T-helper 22 cell (primary cell): ENCODE measurements at places on chromosomes 5 and 9.

DNA sequence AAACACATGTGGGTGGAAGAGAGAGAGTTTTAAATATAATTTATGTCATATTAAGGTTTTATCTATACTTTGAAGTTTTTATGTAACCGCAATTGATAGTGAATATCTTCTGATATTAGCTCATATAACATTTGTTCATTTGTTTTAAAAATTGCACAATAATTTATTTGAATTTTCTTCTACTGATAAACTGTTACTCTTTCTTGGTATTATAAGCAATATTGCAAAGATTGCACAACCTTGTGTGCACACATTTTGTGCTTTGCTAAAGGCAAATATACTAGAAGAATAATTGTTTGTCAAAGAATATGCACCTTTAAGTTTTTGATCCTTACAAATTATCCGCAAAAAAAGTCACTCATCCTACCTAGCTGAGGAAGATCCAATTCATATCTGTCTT lies 275.7 kb downstream of the TLR4 start:
- DNase-seq: no peak

DNA sequence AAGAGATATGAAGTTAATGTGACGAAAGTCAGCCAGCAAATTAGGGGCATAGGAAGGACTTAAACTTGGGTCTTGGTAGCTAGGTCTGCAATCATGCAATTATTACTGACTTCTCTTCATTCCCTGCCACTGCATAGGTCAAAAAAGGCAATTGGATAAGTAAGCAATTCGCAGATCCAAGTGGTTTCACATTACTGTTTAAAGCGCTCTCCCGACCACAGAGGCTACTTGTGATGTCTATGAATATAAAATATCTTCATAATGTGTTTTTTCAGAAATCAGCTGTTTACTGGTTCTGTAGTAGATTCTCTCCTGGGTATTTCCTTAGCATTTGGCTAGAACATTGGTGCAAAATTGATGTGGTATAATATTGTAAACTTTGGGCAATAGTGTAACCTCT lies 174.7 kb upstream of the PTGER4 start:
- DNase-seq: no peak

DNA sequence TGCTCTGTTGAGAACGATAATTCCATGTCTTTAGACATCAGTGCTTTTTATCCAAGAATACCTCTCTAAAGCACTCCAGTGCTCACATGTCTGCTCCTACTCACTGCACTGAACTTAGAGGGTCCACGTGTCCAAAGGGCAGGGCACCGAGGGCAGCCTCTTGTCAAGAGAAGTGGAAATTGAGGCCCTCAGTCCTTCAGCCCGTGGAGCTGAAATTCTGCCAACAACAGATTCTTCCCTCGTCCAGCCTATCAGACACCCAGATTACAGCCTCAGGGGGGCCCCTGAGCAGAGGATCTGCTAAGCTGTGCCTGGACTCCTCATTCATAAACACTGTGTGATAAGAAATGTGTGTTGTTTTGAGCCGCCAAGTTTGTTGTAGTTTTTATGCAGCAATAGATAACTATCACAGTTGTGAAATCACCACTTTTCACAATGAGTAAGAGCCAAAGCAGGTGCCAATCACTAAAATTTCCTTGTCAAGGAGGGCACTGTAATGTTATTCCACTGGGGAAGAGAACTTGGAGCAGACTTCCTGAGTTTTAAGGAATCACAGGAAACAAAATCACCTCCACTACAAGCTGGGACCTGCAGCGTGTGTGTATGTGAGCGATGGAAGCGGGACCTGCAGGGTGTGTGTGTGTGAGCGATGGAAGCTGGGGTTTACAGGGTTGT lies 58.8 kb upstream of the IGFBPL1 start:
- no peak for DNase-seq

DNA sequence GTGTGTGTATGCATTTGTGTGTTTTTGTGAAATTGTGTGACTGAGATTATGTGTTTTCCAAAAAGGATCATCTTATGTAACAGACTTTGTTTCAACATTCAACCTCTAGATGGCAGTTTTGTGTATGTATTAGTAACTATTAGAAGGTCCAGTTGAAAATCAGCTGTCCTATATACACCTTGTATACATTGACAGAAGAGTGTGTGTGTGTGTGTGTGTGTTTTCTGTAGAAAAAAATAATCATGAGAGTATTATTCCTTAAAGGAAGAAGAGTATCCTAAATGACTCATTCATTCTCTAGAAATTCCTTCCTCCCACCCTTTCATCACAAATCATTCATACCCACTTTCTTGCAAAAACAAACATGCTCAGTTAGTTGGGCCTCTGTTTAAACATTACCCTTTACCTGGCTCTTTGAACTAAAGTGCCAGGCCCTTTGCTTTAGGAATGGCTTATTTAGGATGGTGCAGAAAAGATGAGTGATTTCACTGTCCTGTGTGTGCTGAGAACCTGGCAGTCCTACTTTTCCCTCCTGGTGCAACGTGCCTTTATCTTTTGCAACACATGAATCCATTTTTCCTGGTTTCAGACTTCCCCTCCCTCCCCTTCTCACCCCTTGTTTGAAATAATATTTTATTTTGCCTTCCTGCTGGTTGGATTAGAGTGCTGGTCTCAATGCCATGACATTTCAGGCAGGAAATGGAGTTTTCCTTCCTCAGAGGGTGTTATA lies 152.2 kb downstream of the ARHGAP26 start:
- DNase-seq: no peak

GRCh38 chr9:8730618-8731017 lies 931.0 kb upstream of the DMAC1 start:
- DNase-seq: no peak

DNA sequence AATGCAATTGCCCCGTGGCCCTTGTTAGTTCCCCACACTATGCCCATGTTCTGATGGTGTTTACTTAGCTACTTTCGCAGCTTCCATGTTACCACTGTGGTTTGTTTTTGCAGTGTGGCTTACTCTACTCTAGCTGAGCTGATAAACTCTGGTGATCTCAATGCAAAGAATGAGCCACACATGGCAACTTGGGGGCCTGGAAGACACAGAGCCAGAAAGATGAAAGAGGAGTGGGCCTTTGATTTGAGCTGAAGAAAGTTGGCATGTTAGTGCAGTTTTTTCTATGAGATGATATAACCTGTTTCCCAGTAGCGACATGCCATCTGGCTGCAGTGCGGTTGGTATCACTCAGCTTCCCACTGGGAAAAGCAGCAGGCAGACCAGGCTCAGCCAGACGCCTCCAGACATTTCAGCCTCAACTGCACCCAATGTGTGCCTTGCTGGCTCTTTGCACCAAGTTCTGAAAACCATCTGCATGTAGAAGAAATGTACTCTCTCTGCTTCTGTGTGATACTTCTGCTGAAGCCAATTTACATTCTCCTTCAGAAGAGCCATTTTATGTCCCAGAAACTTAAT lies 329.4 kb downstream of the ARHGEF28 start:
- DNase-seq: no peak

GRCh38 chr9:6123416-6123815 lies 92.2 kb upstream of the IL33 start:
- no peak for DNase-seq

DNA sequence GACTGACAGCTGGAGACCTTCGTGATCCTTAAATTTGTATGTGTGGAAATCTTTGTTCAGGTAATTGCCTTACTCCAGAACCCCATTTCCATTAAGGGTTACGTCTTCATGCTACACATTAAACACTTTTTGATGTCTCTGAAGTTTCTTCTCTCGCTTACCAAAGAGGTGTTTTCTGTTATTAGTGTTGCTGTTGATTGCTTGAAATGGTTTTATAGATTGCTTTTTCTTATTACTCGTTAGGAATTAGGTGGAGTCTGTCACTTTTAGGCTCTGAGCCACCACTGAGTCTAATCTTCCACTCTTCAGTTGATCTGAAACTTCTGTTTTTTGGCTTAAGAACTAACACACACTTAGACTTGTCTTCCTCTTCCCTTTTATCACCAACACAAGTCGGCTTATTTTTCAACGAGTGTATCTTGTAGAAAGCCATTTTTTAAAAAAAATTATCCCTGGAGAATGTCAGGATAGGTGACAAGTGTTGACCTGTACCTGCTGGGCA lies 62.2 kb upstream of the PPARGC1B start:
- DNase-seq: no peak

GRCh38 chr5:134492568-134492967 lies 32.9 kb upstream of the JADE2 start:
- no peak for DNase-seq

DNA sequence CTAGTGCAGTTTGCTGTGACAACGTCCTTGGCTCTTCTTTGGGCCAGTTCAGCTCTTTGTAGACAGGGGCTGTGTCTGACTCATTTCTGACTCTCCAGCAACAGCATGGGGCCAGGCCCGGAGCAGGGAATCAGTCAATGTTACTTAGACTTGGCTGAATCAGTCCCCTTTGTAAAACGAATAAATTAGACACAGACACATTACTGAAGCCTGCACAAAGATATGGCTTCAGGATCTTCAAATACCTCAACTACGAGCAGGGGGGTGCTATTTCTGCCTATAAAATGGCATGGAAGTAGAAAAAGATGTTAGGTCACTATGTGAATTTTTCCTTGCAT lies 204.7 kb downstream of the TTLL11 start:
- DNase-seq: no peak

DNA sequence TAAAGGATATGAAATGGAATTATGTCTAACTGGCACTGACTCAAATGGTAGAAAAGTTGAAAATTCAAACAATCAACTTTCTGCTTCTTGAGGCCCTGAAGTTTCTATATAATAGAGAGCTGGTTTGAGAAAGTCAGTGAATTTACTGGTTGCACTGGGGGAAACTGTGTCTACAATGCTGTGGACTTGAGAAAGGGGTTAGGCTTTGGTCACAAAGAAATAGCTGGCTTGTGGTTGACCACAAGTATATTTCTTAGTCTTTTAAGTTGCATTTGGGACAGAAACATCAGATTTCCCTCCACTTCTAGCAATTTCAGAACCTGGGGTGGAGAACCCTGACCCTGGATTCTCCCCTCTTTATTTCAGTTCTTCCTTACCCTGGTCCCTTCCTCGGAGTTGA lies 192.6 kb upstream of the ACTBL2 start:
- DNase-seq: no peak

DNA sequence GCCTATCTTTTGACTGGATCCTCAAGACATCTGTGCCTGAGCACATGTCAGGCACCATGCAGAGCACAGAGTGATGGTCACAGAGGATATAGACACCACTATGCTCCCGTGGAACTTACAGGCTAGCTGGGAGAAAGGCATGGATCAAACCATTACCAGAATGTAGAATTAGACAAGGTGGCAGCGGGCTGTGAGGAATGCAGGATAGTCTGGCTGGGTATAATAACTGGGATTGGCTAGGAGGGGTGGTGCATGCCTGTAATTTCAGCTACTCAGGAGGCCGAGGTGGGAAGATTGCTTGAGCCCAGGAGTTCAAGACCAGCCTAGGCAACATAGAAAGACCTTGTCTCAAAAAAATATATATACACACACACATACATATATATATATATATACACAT lies 50.3 kb downstream of the ASS1 start:
- no peak for DNase-seq

- DNase-seq: no peak
Measured at GRCh38 chr5:86841000-86841644, 223.4 kb downstream of the COX7C start.

GRCh38 chr5:112757468-112758208 lies 20.0 kb downstream of the APC start:
- DNase-seq: no peak

- peak; percentile 6 for DNase-seq
Measured at GRCh38 chr9:77475641-77476473, 172.3 kb downstream of the GNA14 start.

DNA sequence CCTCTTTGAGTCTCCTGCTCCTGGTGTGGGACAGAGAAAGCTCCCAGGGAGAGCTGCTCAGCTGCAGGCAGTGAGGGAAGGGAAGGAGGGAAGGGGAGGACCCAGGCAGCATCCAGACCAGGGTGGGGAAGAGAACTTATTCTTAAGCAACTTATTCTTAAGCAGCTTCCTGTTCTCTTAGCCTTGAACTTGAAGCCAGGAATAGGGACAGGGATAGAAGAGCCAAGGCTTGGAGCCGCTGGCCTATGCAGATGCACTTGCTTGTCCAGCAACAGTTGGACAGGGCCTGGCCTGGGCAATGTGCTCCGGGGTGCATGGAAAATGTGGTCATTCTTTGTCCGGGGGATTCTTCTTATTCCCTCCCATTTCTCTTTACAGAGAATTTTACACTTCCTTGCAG lies 31.4 kb upstream of the SPTLC1 start:
- no peak for DNase-seq

GRCh38 chr5:174895360-174895759 lies 171.0 kb downstream of the MSX2 start:
- no peak for DNase-seq

DNA sequence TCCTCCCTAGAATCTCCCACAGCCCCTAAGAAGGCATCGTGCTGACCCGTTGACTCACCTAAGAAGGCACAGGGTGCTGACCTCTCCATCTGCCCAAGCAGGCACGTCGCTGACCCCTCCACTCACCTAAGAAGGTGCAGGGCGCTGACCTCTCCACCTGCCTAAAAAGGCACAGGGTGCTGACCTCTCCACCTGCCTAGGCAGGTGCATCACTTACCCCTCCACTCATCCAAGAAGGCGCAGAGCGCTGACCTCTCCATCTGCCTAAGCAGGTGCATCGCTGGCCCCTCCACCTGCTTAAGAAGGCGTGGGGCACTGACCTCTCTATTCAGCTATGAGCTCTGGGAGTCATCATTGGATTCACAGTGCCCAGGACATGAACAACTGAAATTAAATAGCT lies 54.4 kb upstream of the FCN1 start:
- no peak for DNase-seq

- no peak for DNase-seq
Measured at GRCh38 chr9:116574027-116574679, 113.0 kb upstream of the TRIM32 start.

GRCh38 chr5:35067985-35068384 lies 20.2 kb upstream of the AGXT2 start:
- DNase-seq: no peak
